LHCN-M2 (cell line): ENCODE measurements at places on chromosomes 4 and X.
A peak's percentile ranks its signal among the peaks of the same experiment; 100 is the strongest.

DNA sequence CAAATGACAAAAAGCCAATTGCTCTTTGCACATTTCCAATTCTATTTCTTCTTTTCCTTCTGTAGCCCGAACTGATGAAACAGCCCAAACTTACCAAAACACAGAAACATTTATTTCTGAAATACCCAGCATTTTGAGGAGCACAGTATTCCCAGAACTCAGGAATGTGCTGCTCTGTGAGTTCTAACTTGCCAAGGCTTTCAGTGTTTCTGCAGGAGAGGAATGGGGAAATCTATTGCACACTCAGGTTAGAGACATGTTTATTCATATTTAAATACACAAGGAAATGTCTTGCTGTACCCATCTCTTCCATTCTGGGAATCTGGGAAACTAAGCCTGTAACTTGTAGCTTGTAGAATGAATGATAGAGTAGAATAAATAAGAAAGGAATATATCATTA is 10.7 kb downstream of the TMPRSS11D start:
- DNase-seq, result no peak

DNA sequence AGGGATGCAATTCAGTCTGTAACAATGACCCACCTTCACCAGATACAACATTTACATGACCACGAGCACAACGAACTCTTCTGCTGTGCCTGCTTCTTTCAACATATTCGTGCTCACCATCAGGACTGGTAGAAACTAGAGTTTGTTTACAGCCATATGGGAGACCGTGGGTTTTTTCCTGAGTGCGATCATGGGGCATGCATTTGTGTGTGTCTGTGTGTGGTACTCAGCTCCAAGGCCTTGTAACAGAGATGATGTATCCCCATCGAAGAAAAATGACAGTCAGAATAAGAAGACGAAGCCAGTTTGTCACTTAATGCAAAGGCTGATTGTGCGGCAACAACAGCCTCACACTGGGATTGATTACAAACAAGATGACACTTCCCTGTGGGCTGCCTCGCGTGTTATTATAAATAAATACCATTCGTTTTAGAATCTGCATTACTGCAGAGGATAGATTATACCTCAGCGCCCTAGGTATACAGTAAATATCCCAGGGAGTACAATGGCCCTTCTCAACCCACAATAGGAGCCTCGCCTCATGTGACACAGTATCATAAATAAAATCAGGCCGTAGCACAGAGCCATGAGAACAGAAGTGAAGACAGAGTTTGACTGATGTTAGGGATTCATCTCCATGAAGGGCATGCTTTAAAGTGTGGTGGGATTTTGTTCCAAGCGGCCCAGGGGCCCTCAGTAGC is 97.3 kb upstream of the NOCT start:
- DNase-seq, result no peak

- DNase-seq, result peak; percentile 53
These were observed 6.6 kb upstream of the HPGDS start for GRCh38 chr4:94349193-94349592.

DNA sequence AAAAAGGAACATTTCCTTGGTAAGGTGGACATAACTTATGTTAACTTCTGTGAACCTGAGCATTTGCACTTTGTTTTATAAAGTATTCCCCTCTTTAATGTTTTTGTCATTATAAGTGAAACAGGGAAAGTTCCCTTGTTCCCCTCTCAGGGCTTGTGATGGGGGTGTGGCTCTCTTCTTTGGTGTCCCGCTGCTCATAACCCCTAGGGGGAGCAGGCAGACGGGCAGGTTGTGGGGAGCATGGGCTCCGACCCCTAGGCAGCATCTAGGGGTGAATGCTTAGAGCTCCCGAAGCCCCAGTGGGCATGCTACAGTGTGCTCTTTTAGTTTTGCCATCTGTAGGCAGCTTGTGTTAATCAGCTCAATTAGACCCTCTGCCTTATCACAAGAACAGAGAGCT is 200.4 kb downstream of the DACH2 start:
- no peak for DNase-seq

- no peak for DNase-seq
These were observed 834.0 kb downstream of the C4orf33 start for GRCh38 chr4:129929984-129930383.

DNA sequence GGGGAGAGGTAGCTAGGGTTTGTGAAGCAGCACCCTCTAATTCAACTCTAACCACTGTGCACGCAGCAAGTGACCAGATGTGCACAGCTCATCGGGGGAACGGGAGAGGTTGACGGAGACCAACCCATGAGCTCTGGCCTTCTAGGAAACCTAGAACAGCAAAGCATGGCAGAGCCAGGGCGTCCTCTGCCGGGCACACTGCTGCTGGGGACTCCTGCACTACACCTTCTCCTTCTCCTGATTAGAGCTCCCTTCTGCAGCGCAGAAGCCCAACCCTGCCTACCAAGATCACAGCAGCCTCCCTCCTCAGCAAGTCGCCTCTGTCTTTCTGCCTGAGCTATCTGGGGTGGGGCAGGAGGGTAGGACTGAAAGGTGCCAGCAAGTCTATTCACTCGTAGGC is 252.3 kb upstream of the PSAPL1 start:
- DNase-seq, result no peak

- DNase-seq, result no peak
These were observed 1627.5 kb upstream of the TENM3 start for GRCh38 chr4:180615746-180616145.

DNA sequence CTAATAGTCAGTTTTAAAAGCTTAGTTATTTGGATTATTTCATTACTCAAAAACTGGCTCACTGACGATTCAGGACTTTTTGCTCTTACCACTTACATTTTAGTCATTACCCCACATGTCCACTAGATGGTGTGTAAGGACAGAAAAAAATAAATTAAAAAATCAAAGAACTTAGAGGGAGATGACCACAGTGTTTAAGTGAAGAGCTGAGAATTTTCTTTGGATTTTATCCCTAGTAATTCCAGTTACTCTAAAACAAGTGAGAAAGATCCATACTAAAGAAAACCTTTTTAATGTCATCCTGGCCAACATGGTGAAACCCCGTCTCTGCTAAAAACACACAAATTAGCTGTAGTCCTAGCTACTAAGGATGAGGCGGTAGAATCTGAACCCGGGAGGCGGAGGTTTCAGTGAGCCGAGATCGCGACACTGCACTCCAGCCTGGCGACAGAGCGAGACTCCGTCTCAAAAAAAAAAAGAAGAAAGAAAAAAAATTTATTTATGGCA is 26.4 kb upstream of the TMPRSS11B start:
- peak; percentile 71 for DNase-seq

DNA sequence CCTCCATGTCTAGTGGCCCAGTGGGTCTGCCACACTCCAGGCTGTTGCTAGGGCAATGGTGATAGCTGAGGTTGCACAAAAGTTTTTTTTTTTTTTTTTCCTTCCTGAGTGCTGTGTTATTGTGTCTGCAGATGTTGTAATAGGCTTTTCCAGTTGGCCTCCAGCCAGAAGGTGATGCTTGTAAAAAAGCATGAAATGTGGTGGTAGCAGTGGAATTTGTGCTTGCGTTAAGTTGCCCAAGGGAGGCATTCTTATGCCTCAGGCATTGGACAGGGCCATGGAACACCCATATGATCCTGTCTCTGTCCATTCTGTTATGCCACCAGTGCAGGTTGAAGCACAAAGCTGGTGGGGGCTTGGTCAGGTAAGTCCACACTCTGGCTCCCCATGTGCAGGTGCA is 660.5 kb upstream of the SPANXN1 start:
- DNase-seq, result peak; percentile 0
